EL (cell line): ENCODE measurements at places on chromosomes 7 and 10.
A peak's percentile ranks its signal among the peaks of the same experiment; 100 is the strongest.

- DNase-seq, result no peak
These were observed 331.6 kb downstream of the GFRA1 start for GRCh38 chr10:115941361-115941771.

DNA sequence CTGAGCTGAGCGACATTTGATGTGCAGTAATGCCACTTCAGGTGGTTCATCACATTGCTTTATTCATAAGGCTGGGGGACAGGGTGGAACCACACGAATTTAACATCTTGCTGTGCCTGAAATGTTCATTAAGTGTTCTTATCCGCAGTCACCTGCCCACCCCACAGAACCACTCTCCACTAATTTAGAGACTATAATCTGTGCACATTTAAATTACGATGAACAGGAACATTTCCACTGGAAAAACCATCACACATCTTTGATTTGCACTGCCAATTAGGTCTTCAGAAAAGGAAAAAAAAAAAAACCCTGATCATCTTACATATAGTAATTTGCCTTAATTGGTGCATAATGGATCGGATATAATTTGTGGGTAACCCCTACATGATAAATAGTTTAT is 2.3 kb downstream of the CDCA7L start:
- no peak for DNase-seq

- DNase-seq, result no peak
These were observed 45.7 kb upstream of the ARID5B start for GRCh38 chr10:61855771-61856170.

GRCh38 chr7:121301446-121302213 is 27.2 kb upstream of the WNT16 start:
- DNase-seq, result peak; percentile 38

GRCh38 chr10:104274762-104275721 is 6.1 kb downstream of the GSTO2 start:
- peak; percentile 44 for DNase-seq

DNA sequence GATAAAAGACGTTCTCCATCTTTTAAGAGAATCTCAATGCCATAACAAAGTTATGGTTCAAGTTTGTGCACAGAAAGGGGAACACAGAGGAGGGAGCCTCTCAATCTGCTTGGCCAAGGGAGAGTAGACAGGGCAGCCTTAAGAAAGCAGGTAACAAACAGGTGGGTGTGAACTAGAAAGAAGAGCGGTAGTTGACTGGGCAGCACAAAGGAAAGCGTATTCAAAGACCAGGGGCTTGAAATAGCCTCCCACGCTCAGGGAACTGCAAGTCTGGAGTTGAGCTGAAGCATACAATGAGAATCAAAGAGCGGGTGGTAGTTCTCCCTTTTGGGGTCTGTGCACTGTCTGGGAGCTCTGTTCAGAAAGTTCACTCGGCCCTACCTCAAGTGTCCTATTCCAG is 18.9 kb upstream of the MACC1 start:
- no peak for DNase-seq

DNA sequence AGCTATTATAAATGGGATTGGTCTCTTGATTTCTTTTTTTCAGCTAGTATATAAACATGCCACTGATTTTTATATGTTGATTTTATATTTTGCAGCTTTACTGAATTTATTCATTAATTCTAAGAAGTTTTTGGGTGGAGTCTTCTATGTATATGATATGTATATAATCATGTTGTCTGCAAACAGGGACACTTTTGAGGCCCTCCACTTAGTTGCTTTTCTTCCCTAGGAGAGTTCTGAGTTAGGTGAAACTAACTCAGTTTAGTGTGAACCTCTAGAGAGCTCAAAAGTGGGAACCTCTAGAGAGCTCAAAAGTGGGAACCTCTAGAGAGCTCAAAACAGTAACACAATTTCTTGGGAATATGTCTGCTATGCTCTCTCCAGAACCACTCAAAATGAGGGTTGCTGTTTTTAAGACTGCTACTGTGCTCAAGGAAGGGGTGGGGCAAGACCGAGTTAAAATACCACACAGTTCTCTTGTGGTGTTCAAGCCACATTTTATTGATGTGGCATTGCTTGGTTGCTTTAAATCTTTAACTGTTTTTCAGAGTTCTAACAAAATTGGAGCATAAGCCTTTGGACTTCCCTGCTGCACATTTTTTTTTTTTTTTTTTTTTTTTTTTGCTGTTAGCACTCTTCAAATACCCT is 13.2 kb downstream of the CCDC7 start:
- no peak for DNase-seq

DNA sequence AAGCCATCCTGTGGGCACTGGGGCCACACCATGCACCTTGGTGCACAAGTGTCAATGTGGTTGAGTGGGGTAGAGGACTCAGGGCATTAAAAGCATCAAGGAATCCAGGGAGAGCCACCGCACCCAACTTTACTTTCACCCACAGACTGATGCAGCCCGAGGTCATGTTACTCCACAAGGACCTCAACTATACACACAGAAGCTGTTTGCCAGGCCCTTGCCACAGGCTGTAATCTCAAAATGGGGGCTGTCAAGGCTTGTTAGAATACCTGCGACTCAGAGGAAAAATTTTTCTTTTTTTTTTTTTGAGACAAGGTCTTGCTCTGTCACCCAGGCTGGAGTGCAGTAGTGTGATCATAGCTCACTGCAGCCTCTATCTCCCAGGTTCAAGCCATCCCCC is 26.5 kb upstream of the KCTD7 start:
- DNase-seq, result no peak

GRCh38 chr10:65430979-65431378 is 1494.9 kb upstream of the LRRTM3 start:
- DNase-seq, result no peak

DNA sequence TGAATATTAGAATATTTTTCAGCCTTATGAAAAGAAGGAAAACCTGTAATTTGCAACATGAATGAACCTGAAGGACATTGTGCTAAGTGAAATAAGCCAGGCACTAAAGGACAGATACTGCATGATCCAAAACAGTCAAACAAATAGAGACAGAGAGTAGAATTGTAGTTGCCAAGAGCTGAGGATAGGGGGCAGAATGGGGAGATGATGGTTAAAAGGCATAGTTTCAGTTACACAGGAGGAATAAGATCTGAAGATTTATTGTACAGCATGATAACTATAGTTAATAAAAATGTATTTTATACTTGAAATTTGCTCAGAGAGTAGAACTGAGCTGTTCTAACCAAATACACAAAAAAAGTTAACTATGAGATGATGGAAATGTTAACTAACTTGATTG is 149.0 kb upstream of the TMEM106B start:
- DNase-seq, result peak; percentile 2

DNA sequence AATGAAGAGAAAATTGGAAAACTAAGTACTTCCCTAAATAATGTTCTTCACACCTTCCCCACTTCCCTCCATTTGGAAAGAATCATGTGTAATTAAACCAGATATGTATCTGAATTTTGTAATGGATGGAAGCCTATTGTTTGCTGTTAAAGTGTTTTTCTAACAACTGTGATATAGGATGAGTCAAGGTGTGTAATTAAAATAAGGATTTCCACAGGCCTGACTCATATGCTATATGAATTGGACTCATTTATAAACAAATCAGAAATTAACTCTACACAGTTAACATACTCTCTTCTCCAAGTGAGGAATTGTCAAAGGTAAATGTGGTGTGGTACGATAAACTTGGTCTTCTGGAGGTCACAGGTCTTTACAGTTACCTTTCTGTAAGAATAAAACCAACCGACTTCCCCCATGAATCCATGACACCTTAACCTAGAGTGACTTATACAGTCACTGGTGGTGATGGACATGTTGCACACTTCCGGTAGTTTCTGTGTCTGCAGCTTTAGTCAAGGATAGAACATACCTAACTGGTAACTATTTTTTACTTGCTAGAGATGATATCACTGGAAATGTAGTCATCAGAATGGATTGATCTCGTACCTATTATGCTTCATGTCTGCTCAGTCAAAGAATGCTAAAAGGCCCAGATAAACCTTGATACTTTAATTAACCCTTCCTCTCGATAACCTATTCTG is 12.8 kb downstream of the PNLIPRP3 start:
- no peak for DNase-seq

- no peak for DNase-seq
These were observed 50.3 kb upstream of the CABCOCO1 start for GRCh38 chr10:61612450-61612849.

DNA sequence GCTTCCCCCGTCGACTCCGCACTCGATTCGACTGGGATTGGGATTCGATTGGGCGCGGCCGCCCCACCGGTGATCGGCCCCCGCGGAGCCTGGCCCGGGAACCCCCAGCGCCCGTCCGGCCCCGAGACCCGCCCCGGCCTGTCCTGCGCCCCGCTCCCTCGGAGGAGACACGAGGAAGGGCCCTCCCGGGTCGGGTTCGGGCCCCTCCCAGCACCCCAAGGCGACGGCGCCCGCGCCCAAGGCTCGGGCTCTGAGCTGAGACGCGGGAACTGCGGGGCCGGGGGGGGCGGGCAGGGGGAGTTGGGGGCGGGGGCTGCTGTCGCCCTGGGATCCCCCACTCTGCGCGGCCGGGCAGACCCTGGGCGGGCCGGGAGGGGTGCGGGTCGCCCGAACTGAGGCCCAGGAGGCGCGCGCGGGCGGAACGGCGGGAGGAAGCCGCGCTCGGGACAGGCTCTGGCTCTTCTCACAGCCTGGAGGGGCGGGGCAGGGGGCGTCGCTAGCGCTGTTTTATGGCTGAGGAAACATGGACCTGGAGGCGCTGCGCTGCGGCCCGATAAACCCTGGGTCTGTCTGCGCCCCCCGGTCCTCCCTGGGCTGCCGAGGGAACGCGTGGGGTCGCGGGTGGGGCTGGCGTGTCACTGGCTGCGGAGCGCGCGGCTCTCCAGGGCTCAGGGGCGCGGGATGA is 1.7 kb upstream of the NKX6-2 start:
- no peak for DNase-seq
